Umbilical cord (tissue), 2 donors: ENCODE measurements at places on chromosomes 1 and 21. TPM values are rescaled to one million over a fixed set of nuclear protein-coding genes. Genes with fewer than 3 reads are reported as not detected.

GBP5 gene
- total RNA-seq, result 3.9 TPM

DNA sequence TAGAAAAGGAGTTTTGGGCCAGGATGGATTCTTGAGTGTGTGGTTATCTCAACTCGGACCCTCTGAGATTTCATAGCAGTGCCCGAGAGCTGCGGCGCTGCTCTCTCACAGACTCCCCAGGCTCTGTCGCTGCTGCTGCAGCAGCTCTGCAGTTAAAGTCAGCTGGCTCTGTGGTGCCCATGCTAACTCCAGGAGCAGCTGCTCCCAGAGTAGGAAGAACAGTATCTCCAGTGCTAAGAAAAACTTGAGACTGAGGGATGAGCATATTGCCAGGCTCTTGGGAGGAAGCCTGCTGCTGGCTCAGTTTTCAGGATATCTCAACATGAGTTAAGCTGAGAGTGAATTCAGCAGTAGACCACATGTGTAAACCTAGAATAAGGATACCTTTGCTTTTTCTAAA lies 4.5 kb downstream of the LCE2D start:
- no peak for DNase-seq

GRCh38 chr1:103273106-103273505 lies 164.8 kb upstream of the COL11A1 start:
- DNase-seq, result no peak

GRCh38 chr1:169363046-169363730 lies 4.4 kb downstream of the NME7 start:
- DNase-seq, result peak; percentile 24

- DNase-seq, result no peak
Measured at GRCh38 chr1:76128096-76128495, 53.5 kb downstream of the ST6GALNAC3 start.

DNA sequence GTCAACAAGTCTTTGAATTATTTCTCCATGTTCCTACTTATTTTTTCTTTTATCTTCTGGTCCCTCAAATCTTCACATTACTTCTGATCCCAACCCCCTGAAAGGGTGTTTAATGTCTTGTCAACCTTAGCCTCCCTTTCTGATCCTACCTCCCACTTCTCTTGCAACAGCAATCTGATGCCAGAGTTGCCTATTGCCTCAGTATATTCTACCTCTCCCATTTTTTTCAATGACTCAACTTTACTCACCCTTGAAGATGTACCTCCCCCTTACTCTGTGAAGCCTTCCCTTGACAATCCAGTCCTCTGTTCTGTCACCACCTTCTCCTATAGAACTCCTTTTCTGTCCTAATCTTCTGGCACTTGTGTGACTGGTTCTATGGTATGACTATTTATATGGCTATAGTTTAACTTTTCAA lies 99.5 kb upstream of the CD55 start:
- DNase-seq, result no peak

ZBTB8B gene
- 2.6 TPM for total RNA-seq

FLG2 gene
- total RNA-seq, result 2.4 TPM

DNA sequence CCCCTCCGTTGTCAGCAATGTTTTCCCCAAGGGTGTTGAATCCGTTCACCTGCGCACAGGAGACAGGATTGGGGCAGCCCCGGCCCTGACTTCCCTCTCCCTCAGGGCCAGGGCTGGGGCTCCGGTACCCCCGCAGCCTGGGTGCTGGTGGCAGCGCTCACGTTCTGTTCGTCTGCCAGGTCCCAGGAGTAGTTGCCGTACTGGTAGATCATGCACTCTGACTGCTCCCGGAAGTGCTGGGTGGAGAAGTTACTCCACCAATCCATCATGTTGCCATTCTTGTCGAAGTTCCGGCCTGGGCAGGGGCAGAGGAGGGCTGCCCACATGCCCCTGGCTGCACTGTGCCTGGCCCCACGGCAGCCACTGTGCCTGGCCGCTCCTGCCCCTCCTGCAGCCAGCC lies 6.1 kb downstream of the PRXL2B start:
- no peak for DNase-seq
